ENCODE measurements at places on chromosomes 2 and 18.

GRCh38 chr2:127810156-127810618 lies 784 bp downstream of the WDR33 start:
- DNase-seq, result no peak

GRCh38 chr18:34491719-34492118 lies 218.4 kb upstream of the DTNA start:
- DNase-seq, result no peak

DNA sequence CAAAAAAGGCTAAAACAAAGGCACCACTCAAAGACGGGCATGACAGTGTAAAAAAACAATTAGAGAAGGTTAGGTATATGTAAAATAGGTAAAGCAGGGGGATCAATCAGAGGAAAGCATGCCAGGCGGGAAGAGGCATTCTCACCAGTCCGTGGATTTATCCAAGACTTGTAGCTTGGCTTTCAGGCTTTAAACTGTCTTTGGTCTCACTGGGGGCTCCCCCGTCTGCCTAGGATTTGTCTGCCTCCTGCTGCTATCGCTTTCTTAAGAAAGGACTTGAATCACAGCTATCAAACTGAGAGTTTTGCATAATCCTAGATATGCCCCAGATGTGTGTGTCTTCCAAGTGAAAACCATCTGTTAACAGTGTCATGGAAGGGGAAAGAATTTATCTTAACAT lies 11.1 kb upstream of the GORASP2 start:
- no peak for DNase-seq

DNA sequence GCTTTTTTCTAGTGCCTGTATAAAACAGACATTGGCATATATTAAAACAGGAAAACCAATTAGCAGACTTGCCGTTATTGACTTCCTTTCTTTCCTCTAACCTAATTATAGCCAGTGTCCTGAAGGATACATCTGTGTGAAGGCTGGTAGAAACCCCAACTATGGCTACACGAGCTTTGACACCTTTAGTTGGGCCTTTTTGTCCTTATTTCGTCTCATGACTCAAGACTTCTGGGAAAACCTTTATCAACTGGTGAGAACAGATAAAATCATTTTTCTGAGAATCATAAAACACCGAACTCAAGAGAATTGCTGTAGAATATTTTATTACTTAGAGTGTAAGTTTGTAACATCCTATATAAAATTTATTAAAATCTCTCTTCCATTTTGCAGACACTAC lies 74.3 kb downstream of the SCN2A start:
- DNase-seq, result no peak

- DNase-seq, result no peak
Observed at GRCh38 chr2:11963966-11964365, 217.5 kb downstream of the LPIN1 start.

DNA sequence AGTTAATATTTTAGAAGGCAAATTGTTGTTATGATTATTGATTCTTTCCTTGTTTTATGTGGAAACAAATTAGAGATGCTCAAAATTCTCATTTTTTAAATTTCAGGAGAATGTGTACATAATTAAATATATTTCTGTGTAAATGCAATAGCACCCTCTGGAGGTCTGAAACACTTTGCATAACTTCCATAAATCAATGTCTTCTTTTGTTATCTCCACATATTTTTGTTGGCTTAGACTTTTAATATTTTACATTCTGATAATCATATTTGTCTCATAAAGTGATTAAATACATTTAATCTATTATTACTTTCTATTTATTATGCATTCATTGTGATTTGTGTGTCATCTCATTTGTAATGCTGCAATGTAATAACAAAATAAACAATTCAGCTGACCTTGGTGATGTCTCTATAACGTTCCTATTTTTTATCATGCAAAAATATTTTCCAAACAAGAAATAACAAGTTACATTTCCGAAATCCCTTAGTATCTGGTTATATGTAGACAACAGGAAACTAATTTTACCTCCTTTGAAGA lies 201.8 kb upstream of the GALNT5 start:
- no peak for DNase-seq

- peak; percentile 74 for DNase-seq
Observed at GRCh38 chr18:32548688-32549087, 78.0 kb upstream of the GAREM1 start.

- DNase-seq, result peak; percentile 24
Observed at GRCh38 chr18:76752400-76752799, 70.0 kb upstream of the ZNF236 start.
